Fibroblast of villous mesenchyme (primary cell): ENCODE measurements at places on chromosomes 5 and 9. TPM values are rescaled to one million over a fixed set of nuclear protein-coding genes. Genes with fewer than 3 reads are reported as not detected.
A peak's percentile ranks its signal among the peaks of the same experiment; 100 is the strongest.

GRCh38 chr5:7848296-7848695, 2.6 kb downstream of the CFAP90 start:
- no peak for DNase-seq

- no peak for DNase-seq
Measured at GRCh38 chr5:133520062-133520461, 92.3 kb downstream of the FSTL4 start.

DNA sequence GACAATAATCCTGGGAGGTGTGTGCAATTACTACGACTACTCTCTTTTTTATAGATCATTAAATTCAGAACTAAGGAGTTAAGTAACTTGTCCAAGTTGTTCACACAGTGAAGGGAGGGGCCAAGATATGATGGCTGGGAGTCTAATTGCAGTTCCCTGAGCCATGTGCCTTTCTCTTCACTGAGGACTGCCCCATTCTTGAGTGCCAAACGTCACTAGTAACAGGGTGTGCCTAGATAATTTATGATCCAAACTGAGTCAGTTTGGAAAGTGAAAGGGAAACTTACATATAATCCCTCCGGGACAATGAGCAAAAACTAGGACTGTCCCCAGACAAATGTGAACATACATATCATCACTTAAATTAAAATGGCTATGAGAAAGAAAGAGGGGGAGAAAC, 20.2 kb downstream of the IL7R start:
- DNase-seq: peak; percentile 69

- DNase-seq: no peak
Measured at GRCh38 chr5:125660231-125660895, 762.8 kb upstream of the GRAMD2B start.

GRCh38 chr5:177194268-177194667, 60.7 kb downstream of the NSD1 start:
- DNase-seq: peak; percentile 96

DNA sequence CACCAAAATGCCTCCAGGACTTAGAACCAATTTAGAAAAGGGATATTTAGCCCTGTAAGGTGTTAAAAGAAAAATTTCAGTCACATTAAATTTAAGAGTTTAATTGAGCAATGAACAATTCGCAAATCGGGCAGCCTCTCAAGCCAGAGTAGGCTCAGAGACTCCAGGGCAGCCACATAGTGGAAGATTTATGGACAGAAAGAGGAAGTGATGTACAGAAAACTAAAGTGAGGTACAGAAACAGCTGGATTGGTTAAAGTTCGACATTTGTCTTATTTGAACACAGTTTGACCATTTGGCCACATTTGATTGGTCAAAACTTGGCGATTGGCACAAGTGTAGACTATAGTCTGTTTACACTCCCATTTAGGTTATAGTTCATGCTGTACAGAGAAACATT, 525.9 kb upstream of the ZNF608 start:
- DNase-seq: no peak

DNA sequence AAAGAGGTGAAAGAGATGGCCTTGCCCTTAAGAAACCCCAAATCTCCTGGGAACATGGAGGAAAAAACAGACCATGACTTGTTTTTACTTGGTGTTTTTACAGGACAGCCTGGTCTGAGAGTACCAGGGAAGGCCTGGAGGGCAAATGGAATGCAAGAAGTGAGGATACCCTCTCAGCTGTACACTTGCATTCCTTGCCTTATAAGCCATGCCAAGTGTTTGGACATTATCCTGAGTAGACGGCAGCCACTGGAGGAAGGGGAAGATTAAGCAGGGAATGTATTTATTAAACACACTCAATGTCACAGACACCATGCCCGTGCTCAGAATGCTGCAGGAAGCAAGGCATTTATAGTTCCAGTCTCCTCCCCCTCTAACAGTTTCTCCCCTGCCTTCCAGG, 581.4 kb downstream of the CDK5RAP2 start:
- no peak for DNase-seq

DNA sequence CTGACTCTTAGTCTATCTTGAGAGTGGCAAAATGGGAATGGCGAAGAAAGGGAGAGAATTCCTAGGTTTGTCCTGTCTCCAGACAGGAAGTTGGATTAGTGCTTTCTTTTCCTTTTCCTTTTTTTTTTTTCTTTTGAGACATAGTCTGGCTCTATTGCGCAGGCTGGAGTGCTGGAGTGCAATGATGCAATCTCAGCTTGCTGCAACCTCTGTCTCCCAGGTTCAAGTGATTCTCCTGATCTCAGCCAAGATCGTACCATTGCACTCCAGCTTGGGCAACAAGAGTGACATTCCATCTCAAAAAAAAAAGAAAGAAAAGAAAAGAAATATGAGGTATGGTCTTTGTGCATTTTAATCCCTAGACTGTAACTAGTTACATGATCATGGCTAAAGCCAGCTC, 12.6 kb upstream of the KIF27 start:
- peak; percentile 92 for DNase-seq

DNA sequence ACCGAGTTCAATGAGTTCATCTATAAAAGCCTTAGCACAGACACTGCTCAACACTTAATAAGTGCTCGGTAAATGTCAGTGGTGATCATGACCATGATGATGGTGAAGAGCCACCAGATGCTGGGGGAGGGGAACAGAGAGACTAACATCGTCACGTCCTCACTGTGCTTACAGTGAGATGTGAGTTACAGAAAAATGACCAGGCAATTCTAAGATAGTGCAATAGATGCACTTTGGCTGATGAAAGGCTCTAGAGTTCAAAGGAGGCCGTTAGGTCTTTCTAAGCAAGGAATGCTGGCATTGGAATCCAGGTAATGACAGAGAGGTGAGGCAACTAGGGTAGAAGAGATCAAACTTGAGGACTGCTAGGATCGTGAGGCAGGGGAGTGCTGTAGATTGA, 36.7 kb downstream of the ARL15 start:
- DNase-seq: no peak

GRCh38 chr9:119218293-119218692, 150.9 kb downstream of the BRINP1 start:
- no peak for DNase-seq

DNA sequence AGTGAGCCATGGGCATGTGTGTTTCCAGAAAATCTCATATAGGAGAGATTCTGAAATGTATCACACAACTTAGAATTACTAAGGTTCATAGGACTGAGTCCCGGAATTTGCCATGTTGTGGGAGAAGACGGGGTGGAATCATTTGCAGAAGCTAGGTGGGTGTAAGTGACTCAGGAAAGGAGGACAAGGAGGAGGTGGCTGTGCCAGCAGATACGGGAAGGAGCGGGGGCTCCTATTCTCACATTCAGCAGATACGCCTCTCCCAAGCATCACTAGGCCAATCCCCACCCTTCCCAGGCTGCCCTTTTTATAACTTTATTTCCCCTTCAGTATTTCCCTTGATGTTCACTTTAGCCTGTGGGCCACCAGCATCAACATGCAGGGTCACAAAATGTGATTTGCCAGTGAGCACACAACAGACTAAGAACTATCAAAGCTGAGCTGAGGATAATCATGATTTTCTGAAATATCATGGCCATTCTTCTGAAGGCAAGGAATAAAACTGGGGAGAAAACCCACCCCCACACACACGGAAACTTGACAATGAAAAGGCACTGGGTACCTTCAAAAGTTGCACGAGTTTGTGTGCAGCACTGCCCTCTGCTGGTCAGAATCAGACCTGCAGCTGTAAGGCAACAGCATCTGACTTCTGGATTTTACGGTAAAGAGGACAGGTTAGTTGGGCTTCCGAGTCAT, 133.2 kb downstream of the MTX3 start:
- DNase-seq: peak; percentile 58

DNA sequence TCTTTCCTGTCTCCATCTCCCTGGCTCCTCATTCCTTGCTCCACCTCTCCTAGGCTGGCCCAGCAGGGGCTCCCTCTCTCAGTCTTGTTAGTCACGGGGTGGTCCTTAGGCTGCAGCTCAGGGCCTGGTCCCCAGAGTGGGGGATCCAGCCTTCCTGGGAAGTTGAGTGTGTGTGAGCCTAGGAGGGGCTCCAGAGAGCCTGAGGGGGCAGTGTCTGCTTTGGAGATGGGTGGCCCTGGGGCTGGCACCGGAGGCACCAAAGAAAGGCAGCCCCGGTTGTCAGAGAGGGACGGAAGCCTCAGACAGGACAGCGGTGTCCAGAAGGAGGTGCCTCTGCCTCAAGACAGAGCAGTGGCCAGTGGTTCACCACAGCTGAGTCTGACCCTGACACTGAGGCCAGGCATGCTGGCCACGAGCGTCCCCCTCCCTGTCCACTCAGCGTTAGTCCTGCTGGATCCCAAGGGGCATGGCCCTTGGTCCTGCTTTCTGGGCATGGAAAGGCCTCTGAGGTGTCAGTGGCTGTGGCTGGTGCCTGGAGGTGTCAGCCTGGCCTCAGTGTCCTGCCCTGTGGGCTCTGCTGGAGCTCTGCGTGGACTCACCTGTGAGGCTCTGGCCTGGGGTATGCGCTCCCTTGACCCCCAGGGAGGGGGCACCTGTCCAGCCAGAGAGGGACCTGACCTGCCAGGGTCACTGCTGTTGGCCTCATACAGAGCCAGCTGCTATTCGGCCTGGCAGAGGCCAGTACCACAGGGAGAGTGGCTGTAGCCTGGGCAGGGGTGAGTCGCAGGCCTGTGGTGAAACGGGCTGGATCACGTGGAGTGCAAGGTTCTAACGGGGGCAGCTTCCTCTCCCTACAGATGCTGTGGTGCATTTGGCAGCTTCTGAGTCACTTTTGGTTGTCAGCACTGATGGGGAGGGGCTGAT, 130.6 kb downstream of the CACNA1B start:
- DNase-seq: no peak

GRCh38 chr9:98379572-98379971, 124.1 kb upstream of the TBC1D2 start:
- DNase-seq: no peak

DNA sequence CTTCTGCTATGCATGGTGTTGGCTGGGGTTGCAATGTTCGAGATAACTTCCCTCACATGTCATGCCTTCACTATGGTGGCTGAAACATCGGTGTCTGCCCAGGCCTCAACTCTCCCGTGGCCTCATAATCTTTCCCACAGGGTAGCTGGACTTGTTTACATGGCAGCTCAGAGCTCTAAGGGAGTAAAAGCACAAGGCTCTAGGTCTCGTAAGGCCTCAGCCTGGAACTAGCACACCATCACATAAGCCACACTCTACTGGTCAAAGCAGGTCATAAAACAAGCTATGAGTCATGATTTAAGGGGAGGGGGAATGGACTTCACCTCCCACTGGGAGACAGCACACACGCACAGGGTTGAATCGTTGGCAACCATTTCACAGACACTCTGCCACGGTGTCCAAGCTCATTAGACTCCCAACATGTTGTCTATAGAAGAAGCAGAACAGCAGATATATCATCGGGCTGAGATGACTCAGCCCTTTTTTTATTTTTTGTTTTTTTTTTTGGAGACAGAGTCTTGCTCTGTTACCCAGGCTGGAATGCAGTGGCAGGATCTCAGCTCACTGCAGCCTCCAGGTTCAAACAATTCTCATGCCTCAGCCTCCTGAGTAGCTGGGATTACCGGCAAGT, 66.8 kb upstream of the IL17B start:
- peak; percentile 98 for DNase-seq

DNA sequence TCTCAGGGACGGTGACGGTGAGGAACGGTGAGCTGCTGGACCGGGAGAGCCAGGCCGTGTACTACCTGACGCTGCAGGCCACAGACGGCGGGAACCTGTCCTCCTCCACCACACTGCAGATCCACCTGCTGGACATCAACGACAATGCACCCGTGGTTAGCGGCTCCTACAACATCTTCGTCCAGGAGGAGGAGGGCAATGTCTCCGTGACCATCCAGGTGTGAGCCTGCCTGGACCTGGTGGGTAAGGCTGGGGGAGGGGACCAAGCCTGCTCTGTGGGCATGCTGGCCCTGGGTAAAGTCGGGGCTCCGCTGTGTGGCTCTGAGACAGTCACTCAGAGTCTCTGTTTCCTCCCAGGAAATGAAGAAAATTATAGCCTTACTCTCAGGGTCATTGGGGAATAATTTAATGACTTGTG, 29.3 kb downstream of the CDHR2 start:
- DNase-seq: peak; percentile 33

DNA sequence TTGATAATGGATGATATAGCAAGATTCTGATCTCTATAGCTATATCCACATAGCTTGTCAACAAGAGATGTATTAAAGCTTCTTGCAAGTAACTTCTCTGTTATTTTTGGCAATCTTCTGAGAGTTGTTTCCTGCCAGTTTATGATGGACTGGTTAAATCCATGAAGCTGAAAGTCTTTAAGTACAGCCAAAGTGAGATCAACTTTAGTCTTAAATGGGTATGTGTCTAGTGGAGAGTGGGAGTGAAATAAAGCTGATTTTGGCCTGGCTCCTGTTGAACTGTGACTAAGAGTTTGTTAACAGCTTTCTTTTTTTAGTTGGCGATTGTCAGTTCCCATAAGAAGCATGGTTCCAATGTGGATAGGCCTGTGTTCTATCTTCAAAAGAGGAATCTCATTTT, 350.9 kb upstream of the PCSK5 start:
- DNase-seq: no peak

DNA sequence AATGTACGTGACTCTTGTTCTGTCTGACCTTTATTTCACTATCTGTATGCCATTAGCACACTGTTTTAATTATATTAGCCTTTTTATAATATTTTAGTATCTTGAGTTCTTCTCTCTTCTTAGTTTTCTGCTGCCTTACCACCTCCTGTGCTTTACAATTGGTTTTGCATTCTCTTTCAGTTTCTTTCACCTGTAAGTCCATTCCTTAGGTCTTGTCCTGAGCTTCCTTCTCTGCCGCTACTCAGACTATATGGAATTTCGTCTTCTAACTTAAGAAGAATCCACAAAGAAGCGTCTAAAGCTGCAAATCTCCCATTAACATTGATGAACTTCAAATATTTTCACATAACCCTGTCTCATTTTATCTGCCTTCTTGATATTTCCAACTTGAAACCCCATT, 642.9 kb downstream of the MAT2B start:
- no peak for DNase-seq

DNA sequence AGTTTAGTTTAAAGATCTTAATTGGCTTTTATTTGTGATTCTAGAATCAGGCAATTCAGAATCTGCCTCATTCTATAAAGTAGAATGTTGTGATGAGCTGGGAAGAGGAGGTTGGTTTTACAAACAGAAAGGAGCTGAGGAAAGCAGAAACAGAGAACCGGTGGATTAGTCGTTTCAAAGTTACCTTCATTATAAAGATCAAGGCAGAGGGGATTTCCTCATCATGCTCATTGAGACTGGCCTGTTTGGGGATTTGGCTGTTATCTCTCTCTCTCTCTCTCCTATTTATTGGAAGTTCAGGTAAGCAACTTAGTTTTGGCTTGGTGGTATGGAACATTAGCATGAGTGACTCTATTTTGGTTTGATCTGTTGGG, 134.0 kb downstream of the GCNT1 start:
- DNase-seq: no peak

SLC46A2 gene
- not detected in 2 replicates for total RNA-seq

CTNND2 gene
- not detected in 2 replicates for total RNA-seq

TOR4A gene
- 39.3 and 42.3 TPM in 2 replicates for total RNA-seq

SLC25A2 gene
- under 0.01 and 0.64 TPM in 2 replicates for total RNA-seq

PRR7 gene
- total RNA-seq: 4.5 and 4.7 TPM in 2 replicates

SUSD1 gene
- 14.5 and 29.8 TPM in 2 replicates for total RNA-seq

MEIKIN gene
- not detected in 2 replicates for total RNA-seq

MYOZ3 gene
- total RNA-seq: under 0.01 TPM in 2 replicates

HABP4 gene
- total RNA-seq: 9.9 and 10.6 TPM in 2 replicates
